Motor neuron (in vitro differentiated cells): ENCODE measurements at places on chromosomes 12 and 14.

- no peak for ATAC-seq
Observed at GRCh38 chr12:22230280-22230794, 104.2 kb downstream of the ST8SIA1 start.

DNA sequence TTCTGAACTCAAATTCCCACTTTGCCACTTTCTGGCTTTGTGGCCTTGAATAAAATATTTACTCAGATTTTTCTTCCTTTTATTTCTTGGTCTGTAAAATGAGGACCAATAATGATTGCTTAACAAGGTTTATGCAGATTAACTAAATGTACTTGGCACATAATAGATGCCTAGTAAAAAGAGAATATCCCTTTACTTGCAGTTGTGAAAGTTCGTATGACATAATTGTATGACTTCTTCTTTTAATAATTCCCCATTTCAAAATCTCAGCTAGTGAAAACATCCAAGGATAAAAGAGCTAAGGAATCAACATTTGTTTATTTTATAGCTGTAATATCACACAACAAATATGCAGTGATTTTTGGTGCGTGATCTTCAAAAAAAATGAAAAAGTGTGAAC lies 215.6 kb upstream of the ATP2B1 start:
- no peak for ATAC-seq

DNA sequence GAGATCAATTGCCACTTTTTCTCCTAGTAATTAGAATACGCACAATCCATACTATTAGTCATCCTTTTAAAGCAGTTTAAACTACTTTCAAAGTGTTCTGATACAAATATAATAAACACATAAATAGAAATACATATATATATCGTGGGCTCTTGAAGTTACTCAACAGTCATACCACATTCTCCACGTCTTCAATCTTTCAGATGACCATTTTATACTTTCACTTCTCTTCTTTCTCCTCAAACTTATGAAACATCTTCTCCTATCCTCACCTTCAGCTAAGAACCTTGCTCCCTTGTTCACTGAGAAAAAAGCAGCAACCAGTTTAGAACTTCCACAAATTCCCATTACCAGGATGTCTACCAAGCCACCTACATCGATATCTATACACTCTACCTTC lies 19.2 kb downstream of the CEP290 start:
- no peak for ATAC-seq

- ATAC-seq: peak; percentile 88
Observed at GRCh38 chr12:77070800-77071449, 5.6 kb upstream of the E2F7 start.

GRCh38 chr12:52175371-52176350 lies 16.2 kb downstream of the KRT80 start:
- peak; percentile 53 for ATAC-seq

DNA sequence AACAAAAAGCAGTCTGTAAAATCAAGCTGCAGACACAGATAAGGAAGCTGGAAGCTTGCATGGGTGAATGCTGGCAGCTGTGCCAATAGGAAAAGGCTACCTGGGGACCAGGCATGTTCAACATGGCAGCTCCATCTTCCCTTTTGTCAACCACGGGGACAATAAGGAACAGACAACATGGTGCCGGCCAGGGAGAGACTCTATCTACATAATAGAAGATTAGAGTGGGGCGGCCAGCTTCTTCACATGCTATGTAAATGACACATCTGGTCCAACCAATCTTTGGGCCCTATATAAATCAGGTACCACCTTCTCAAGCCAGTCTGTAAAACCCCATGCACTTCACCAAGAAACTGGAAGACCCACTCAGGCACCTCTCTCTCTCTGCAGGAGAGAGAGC lies 157.6 kb downstream of the SUDS3 start:
- ATAC-seq: no peak

GRCh38 chr12:84995641-84996040 lies 40.4 kb downstream of the TSPAN19 start:
- ATAC-seq: no peak

GRCh38 chr12:65106948-65107347 lies 14.2 kb downstream of the WIF1 start:
- no peak for ATAC-seq

DNA sequence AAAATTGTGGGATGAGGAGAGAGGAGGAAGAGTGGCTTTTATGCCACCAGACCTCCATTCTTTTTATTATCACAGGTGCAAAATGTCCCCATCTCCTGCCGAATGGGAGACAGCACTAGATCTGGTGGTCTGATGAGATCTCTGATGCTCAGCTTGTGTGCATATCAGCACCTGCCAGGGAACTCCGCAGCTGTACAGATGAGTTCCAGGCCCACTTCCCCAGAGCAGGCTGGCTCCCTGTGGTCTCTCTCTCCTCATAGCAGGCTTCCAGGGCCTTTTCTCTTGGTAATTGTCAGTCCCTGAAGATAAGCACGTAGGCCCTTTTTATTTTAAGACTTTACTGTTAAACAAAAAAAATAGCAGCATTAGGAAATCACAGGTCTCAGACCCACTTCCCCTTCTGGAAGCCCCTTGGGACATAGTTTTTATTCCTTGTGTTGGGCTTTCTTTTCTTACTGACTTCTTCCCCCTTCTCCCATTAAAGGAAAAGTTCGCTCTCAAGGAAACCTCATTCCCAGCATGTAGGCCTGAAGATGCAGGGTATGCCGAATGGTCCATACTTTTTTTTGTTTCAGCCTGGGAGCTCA lies 4.5 kb upstream of the TBC1D30 start:
- ATAC-seq: no peak

DNA sequence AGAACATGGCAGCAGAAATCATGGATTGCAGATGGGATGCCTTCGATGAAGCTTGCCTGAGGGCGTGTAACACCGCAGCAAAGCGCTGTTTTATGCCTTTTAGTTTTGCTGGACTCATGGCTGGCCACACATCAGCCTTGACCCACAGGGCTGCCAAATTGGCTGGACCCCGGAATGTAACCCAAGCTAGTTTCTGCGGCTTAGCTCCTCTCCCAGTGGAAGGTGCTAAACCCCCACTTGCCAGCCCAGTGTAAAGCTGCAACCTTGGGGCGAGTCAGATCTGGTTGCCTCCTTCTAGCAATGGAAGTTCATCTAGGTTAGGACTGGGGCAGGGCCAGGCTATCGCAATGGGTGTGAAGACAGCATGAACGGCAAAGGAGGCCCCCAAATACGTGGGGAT lies 38.3 kb downstream of the MEG3 start:
- no peak for ATAC-seq

GRCh38 chr14:96735526-96735925 lies 61.7 kb upstream of the VRK1 start:
- peak; percentile 91 for ATAC-seq

- no peak for ATAC-seq
Observed at GRCh38 chr14:92657457-92658142, 90.8 kb downstream of the LGMN start.

DNA sequence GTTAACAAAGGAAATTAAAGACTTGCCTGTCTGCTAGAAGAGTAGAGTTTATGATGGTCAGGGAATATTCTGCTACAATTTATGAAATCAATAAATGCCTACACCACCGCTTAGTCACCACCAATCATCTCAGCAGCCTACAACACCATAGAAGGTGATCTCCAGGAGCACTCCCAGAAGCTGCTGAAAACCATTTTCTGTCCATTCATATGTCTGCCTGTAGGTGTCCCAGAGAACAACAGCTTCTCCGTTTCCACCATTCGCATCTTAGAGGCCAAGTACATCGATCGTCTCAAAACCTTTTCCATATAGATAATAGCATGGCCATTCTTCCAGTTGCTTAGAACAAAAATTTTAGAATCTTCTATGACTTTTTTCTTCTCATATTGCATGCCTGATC lies 303.4 kb downstream of the KCNC2 start:
- no peak for ATAC-seq

- no peak for ATAC-seq
Observed at GRCh38 chr12:11638315-11638916, 11.1 kb upstream of the ETV6 start.

- no peak for ATAC-seq
Observed at GRCh38 chr12:123263196-123263817, 8.3 kb downstream of the CDK2AP1 start.

- ATAC-seq: no peak
Observed at GRCh38 chr14:40273417-40273816, 841.2 kb upstream of the FBXO33 start.

DNA sequence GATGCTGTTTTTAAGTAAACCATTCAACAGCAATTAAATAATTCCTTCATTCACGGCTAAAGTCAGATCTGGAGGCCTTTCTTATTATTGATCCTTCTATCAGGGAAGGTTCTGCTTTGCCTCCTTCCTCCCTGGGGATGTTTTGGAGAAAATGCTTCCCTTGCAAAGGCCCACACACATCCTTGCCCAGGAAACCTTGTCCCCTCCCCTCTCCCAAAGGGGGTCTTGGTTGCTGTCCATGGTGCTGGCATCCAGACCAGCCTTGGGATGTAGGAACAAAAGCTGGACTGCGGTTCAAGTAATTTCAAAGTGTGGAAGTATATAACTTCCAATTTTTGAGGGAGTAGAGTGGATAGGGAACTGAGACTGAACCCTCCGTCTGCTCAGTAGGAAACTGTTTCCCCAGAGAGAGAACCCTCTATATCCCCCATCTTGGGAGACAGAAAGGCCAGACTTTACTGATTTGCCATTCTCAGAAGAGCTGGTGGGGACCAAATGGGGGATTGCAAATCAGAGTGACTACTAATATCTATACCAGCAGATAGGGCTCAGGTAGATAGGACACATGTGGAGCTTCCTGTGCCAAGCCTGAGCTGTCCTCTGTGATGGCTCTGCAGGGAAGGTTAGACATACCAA lies 5.6 kb downstream of the MARCHF9 start:
- ATAC-seq: no peak

DNA sequence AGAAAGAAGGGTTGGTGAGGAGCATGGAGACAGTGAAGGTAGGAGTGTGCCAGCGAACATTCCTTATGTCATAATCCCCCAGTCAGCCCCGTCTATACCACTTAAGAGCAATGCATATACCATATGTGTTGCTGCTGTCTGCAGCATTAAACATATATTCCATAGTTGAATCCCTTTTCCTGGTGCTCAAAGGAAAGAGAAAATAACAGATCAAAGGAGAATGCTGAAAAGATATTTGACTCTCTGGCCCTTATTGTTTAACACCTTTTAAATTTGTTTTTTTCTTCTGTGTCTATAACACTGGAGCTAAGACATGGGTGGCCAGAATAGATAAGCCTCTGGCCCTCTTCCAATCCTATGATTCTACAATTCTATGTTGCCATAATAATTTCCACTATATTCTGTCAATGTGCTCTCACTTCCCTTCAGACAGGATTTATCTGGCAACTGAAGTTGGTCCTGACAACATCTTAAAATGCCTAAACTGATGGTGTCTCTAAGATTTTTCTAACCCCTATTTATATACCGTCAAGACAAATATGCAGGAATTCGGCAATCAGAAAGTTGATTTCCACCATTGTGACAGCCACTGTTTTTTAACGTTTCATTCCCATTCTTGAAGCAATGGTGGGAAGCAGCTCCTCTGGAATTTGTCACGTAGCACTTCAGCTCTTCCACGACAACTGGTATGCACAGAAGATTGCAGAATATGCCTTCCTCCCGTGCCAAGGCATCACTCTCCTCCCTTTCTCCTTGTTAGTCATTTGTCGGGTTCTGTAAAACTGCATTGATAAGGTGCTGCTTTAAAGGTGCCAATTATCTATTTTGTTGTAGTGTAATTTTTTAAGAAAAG lies 204.7 kb downstream of the BCAT1 start:
- ATAC-seq: no peak

DNA sequence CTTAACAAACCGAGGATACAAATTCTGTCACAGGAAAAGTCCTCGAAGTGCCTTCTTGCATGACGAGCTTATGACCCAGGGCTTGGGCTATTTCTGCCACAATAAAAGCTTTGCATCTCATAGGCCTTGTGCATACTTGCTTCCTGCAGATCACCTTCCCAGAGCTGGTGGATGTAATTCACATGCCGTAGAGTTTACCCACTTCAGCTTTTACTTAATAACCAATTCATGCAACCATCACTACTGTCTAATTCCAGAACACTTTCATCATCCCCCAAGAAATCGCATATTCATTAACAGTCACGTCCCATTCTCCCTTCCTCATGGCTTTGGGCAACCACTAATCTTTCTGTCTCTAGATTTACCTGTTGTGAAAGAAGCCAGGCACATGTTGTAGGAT lies 9.0 kb upstream of the BDKRB1 start:
- ATAC-seq: no peak

- ATAC-seq: no peak
Observed at GRCh38 chr14:71521238-71522135, 410.7 kb upstream of the RGS6 start.

DNA sequence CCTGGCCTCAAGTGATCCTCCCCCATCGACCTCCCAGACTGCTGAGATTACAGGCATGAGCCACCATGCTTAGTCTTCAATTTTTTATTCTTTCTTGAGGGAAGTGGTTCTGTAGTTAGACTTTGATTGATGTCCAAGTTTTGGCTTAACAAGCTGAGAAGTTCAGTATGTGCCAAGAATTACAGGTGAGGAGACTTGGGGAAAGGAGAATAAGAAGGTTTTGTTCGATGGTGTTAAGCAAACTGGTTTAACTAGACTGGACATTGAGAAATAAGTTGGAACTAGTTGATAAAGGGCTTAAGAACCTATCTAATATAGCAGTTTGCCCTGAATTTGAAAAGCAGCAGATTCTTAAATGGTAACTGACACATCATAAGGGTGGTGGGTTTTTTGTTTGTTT lies 32.6 kb upstream of the PLEKHD1 start:
- ATAC-seq: no peak

DNA sequence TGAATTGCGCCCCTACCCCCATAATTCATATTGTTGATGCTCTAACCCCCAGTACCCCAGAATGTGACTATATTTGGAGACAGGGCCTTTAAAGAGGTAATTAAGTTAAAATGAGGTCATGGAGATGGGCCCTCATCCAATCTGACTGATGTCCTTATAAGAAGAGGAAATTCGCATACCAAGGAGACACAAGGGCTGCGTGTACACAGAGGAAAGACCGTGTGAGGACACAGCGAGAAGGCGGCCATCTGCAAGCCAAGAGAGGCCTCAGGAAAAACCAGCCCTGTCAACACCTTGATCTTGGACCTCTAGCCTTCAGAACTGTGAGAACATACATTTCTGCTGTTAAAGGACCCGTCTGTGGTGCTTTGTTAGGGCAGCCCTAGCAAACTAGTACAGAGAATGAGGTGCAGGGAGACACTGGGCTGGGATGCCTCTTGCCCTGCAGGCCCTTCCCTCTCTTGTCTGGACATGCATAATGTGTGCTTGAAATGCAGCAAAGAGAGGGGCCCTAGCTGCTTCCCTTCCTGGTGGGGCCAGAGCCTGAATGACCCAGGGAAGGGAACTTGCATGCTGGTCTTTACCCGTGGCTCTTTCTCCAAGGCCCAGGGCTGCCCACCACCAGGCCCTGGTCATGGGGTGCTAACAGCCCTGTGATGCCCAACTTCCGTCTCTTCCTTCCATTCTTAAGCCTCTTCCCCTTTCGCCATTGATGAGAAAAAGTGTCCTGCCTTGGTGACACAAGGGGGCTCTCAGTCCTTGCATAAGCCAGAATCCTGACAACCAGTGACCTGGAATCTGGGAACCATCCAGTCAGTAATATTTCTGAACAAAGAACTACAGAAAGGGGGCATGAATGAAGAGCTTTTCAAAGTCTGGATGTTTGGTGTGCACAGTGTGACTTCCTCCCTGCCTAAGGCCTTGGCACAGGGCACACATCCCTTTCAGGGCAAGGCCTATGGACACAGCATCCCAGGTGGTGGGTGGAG lies 50.0 kb upstream of the GPATCH2L start:
- ATAC-seq: peak; percentile 19
